Stimulated activated CD8-positive, alpha-beta memory T cell treated with anti-CD3 and anti-CD28 coated beads, Interleukin-2, amount 100 ng/mL, for 1 hour (primary cell): ENCODE measurements at places on chromosomes 3 and 15.

GRCh38 chr15:71701808-71702207, 108.5 kb upstream of the NR2E3 start:
- DNase-seq, result no peak

DNA sequence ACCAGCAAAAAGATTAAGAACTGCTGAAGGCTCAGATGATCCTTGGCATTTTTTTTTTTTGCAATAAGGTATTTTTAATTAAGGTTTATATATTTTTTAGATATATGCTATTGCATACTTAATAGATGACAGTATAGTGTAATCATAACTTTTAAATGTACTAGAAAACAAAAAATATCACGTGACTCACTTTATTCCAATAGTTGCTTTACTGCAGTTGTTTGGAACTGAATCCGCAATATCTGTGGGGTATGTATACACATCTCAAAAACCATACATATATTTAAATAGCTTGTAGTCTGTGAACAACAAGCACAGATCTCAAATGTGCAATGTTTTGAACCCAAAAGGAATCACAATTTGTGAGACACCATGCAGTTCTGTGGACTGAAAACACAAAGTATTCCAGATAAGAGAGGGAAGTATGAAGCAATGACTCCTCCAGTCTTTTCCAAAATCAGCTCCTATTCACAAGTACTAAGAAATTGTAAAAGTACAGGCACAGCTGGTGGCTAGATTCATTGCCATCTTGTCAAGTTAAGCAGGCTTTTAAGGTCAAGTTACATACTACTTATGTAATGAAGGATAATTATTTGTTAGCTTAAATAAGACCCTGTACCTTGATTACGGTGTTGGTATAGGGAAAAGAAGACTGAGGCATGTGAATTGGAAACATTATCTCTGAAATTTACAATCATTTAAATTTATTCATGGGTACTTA, 331.1 kb downstream of the TBC1D5 start:
- no peak for DNase-seq

GRCh38 chr3:111476701-111477100, 65.3 kb upstream of the CD96 start:
- DNase-seq, result no peak

- no peak for DNase-seq
Measured at GRCh38 chr3:153372326-153372725, 210.3 kb downstream of the RAP2B start.

DNA sequence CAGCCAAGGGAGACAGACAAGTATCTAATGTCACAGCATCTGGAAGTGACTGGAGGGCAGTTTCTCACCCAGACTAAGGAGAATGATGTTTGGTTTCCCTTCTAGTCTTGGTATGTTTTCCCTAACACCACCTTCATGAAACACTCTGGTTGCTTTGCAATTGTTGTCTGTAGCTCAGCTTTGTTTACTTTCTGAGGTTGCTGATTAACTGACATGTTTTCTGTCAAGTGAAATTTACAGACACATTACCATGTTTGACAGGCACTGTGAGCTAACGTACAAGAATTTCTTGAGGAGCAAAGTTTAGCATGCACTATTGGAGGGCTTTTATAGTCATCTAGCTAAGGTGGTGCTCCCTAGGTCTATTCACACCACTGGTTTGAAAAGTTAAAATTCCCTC, 131.6 kb upstream of the NECTIN3 start:
- DNase-seq, result no peak
